GM12864 (cell line): ENCODE measurements at places on chromosomes 16 and 17.

DNA sequence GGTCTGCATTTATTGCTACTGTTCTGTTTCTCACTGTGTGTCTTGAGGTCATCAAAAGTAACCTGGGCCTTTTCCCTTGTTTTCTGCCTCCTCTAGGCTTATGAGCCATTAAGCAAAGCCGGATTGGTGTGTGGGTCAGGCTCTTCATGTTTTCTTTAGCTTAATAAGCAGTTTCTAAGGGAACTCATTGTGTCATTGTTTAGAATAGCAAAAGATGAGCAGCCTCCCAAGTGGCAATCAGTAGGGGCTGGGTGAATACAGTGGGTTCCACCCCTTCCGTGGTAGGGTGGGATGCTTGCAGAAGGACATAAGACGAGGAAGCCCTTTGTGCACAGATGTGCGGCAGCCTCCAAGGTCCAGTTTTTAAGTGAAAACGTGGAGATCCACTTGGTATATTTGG is 34.5 kb downstream of the ABCC1 start:
- DNase-seq = no peak

DNA sequence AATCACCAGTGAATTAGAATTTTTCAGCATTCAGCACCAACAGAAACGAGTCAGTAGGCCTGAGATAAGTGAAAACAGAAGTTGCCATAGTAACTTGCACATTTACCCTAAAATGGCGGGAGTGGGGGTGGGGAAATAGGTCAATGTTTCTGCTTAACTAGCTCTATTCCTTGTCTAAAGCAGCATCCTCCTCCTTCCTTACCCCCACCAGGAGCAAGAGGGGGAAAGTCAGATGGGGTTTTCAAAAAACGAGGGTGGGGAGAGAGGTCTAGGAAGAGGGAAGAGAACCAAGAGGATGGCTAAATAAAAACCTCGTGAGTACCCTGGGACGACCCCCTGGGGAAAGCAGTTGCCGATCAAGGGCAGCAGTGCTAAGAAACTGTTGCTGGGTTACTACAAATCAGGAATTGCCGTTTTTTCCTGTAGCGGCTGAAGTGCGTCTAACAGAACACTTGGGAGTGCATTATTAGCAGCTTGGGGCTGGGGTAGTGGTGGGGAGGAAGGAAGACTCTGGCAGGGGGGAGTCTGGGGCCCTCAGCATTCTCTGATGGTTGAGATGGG is 34.4 kb upstream of the MNT start:
- no peak for DNase-seq

- no peak for DNase-seq
These were observed 80.5 kb downstream of the CBLN1 start for GRCh38 chr16:49201118-49201517.

GRCh38 chr17:5526821-5527598 is 40.6 kb downstream of the MIS12 start:
- no peak for DNase-seq

- no peak for DNase-seq
These were observed 58.3 kb downstream of the RAI1 start for GRCh38 chr17:17739388-17740066.

DNA sequence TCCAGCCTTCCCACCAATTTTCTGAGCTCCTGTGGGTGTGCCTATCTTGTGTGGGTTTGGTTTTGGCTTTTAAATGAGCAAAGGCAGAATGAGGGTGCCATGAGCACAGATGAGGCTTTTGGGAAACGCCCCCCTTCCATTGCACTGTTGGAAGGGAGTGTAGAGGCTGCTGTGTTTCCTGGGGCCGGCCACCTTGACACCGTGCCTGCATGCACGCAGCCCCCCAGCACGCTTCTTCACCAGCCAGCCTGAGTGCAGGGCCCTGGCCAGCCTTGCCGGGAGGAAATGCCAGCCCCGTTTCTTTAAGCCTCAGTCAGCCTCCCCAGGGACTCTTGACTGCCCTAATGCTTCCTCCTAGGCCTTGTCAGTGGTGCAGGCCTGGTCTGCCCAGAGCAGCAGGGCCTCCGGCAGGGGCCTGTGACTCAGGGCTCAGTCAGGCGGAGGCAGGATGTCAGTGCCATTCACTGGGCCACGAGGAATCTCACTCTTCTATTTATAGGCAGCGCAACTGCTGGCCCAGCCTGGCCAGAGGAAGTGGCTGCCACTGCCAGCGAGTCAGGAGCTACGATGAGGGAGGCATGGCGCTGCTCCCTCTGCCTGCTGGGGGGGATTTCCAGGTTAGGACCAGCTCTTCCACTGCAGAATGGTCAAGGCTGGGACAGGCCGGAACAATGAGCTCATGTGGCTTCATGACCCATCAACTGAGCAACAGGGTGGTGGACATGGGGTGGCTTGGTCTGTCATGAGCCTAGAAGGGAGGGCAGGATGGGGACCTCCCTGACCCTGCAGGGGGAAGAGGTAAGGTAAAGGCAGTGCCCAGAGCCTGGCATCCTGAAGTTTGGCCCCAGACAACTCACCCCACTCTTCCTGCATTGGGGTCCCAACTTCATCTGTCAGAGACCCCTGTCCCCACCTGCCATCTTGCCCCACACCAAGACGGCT is 205.2 kb downstream of the RAB11FIP4 start:
- DNase-seq = peak; percentile 16

DNA sequence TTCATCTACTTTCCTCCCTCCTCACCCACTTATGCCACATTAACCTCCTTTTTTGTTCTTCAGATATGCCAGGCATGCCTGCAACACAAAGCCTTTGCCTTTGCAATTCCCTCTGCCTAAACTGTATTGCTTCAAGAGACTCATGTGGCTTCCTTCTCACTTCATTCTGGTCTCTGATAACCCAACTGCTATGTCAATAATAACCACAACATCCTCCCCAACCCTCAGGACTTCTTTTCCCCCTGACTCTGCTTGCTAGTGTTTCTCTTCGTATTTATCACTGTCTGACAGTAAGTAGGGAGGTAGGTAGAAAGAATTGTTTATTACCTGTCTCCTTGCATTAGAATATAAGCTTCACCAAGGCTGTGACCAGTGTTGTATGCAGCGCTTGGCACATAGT is 22.4 kb downstream of the RBL2 start:
- DNase-seq = no peak

DNA sequence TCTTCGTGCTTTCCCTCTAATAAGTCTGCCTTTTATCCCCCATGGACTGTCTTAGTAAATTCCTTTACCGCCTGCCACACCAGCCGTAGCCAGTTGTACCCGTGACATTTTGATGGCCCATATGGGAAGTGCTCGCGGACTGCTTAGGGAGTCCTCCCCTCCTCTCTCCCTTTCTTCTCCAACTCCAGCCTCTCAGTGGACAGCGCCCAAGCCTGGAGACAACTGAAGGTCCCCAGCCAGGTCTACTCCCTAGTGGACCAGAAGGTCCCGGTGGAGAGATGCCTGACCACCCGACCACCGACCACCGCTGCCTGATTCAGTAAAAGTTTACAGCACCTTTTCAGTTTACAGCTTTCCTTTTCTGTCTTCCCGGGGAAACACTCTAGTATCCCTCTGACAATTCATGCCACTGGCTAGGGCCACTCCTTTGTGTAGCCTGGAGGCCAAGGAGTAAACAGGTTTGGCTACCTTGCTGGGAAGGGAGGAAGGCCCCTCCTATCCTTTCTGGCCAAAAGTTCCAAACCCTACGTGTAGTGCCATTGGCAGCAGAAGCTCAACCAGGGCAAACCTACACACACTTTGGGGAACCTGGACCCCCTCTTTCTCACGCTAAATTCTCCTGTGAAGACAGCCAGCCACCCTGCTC is 18.0 kb downstream of the CTRB2 start:
- DNase-seq = no peak

DNA sequence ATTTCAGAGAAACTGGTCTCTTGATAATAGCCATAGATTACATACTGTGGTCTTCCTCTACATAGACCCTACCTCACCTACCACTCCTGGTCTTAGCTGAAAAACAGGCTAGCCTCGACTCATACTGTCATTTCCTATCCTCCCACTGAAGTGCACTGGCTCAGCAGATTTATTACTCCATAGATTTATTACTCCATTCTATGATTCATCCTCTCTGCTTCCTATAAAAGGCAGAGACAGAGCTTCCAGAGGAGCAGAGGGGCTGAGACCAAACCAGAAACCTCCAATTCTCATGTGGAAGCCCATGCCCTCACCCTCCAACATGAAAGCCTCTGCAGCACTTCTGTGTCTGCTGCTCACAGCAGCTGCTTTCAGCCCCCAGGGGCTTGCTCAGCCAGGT is at the start of gene CCL7:
Gene CCL7, plus strand, starts transcription at position 253 of the 400 bp plus-strand sequence. Its CDS starts 70 bp downstream, at position 323.
- DNase-seq = no peak

GRCh38 chr17:17146786-17147406 is 59.2 kb downstream of the PLD6 start:
- no peak for DNase-seq

DNA sequence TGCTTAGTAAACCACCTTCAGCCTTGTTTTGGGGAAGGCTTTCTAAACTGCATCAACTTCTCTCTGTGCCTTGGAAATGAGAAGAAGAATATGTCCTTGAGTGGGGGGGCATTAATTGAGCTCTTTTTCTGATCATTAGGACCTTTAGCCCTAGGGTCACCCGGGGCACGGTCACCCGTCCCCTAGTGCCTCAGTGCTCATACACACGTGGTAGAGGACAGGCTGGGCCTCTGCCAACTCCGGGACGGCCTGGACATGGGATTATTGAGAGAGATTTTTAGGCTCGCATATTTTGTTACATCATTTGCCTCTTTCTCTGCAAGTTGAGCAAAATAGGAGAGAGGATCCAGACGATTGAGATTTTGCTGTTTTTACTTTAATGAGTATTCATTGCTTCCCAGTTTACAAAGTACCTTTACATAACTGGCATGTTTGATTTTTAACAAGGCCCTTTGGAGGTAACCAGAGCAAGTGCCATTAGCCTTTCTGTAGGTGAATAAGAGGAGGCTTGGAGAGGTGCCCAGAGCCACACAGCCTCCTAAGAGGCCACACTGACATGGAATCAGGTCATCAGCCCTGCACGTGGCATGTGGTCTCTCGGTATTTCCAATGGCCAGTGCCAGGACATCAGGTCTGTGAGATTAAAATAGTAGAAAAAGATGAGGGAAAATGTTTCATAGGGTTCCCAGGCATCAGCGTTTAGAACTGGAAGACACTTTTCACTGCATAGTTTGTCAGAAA is 11.1 kb downstream of the PMM2 start:
- DNase-seq = no peak

DNA sequence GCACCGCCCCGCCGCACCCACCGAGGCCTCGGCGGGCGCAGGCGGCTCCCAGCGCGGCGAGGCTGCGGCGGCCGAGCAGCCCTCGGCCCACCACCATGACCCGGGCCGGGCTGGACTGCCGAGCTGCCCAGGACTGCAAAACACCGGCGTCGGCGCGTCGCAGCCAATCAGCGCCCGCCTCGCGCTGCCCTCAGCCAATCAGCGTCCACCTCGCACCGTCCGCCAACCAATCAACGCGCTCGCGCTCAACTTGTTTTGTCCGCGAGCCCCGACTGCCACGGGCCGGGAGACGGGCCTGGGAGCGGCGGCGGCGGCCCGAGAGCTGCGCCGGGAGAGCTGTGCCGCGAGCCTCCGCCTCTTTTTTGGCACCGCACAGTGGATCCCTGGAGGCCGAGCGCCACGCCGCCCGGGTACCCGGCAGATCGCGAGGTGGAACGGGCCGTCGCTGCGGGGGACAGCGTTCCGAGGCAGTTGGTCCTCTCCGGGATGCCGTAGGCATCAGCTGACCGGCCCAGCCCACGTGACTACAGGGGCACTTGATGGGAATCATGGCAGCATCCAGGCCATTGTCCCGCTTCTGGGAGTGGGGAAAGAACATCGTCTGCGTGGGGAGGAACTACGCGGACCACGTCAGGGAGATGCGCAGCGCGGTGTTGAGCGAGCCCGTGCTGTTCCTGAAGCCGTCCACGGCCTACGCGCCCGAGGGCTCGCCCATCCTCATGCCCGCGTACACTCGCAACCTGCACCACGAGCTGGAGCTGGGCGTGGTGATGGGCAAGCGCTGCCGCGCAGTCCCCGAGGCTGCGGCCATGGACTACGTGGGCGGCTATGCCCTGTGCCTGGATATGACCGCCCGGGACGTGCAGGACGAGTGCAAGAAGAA is at the start of the genes FAHD1 and HAGH:
Gene FAHD1, plus strand, starts transcription at position 516 of the 883 bp plus-strand sequence. Its CDS starts 33 bp downstream, at position 549.
Gene HAGH, minus strand, starts transcription at position 135 of the 883 bp plus-strand sequence. Its CDS starts 38 bp downstream, at position 97.
- peak; percentile 78 for DNase-seq

GRCh38 chr16:4214215-4214621 is 27.7 kb downstream of the SRL start:
- no peak for DNase-seq

- DNase-seq = no peak
These were observed 48.9 kb downstream of the SNX29 start for GRCh38 chr16:12025472-12025871.

GRCh38 chr17:41382394-41382793 is 288 bp upstream of the KRT34 start:
- DNase-seq = no peak

DNA sequence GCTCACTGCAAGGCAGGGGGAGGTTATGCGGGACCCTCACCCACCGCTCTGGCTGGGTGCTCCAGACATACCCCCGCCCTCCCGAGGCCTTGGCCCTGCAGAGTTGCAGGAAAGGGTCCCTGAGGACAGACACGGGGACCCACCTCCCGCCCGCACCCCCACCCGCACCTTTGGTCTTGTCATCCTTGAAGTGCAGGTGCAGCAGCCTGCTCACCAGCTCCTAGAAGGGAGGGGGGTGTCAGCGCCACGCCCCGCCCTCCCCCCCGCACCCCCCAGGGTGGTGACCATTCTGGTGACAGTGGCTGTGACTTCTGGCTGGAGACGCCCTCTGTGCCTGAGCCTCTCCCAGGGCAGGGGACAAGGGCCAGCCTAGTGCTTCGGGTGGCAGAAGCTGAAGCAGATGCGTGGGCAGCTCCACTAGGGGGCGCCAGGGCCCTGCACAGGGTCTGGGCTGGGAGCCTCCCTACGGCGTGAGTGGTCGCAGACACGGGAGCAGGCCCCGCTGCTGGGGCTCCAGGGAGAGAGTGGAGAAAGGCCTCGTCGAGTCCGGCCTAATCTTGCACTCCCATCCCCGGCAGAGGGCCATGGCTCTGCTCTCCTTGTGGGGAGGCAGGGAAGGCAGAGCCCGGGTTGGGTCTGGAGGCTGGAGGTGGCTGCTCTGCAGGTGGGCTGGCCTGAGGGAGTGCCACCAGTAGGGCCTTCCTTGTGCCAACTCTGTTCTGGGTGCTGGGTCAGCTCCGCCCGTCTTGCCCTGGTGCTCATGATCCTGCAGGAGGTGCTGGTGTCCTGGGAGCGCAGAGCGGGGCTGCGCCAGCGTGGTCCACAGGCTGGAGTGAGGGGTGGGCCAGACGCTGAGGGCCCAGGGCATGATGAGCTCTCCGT is 2.7 kb downstream of the CENPX start:
- no peak for DNase-seq

DNA sequence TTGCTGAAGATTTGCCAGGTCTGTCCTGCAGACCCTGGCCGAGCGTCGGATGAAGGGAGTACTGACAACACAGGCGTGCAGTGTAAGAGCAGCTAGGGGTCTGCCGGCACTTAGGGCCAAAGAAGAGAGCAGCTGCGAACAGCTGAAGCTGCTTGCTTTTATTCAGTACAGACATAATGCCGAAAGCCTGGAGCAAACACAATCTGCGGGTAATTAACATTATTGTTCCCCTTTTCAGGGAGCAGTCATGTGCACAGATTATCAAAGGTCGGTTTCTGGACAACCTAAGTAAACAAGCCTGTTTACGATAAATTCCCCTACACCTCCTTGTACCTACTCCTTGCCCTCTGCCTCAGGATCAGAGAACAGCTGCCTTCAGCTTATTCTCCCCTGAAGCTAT is 12.0 kb upstream of the KRT23 start:
- DNase-seq = no peak
